ENCODE measurements at places on chromosomes 2 and 18. TPM values are rescaled to one million over a fixed set of nuclear protein-coding genes. Genes with fewer than 3 reads are reported as not detected.

Gene COL4A4
- total RNA-seq: 5.3 TPM

GRCh38 chr2:150409196-150409595 lies 78.3 kb downstream of the RND3 start:
- H3K4me3 ChIP-seq: no peak overlapping the region
- no peaks in the 10 kb centered on the region for H3K36me3 ChIP-seq
- no peaks in the 10 kb centered on the region for H3K4me1 ChIP-seq
- no peaks in the 10 kb centered on the region for H3K27me3 ChIP-seq
- H3K27ac ChIP-seq: no peak overlapping the region
- ATAC-seq: no peak

- no peaks in the 10 kb centered on the region for H3K27me3 ChIP-seq
- H3K36me3 ChIP-seq: no peaks in the 10 kb centered on the region
- H3K4me3 ChIP-seq: no peak overlapping the region
- H3K4me1 ChIP-seq: no peaks in the 10 kb centered on the region
Measured at GRCh38 chr2:159298967-159299366, 12.5 kb upstream of the WDSUB1 start.

Gene PIAS2
- 31.0 TPM for total RNA-seq

GRCh38 chr2:84881581-84882413 lies 913 bp upstream of the TRABD2A start:
- H3K27ac ChIP-seq: no peak overlapping the region
- ATAC-seq: peak; percentile 79
- H3K27me3 ChIP-seq: peaks cover 53% of the 10 kb centered on the region
- H3K36me3 ChIP-seq: no peaks in the 10 kb centered on the region
- H3K4me1 ChIP-seq: no peaks in the 10 kb centered on the region
- H3K4me3 ChIP-seq: peak overlapping the region; percentile 41

GRCh38 chr2:120938045-120938771 lies 202.5 kb downstream of the GLI2 start:
- H3K4me3 ChIP-seq: no peak overlapping the region
- H3K27ac ChIP-seq: peak overlapping the region; percentile 84
- ATAC-seq: no peak
- H3K4me1 ChIP-seq: peaks cover 14% of the 10 kb centered on the region

- no peaks in the 10 kb centered on the region for H3K36me3 ChIP-seq
- peak; percentile 68 for ATAC-seq
- H3K27ac ChIP-seq: peak overlapping the region; percentile 98
- H3K4me1 ChIP-seq: peaks cover 4% of the 10 kb centered on the region
- no peak overlapping the region for H3K4me3 ChIP-seq
Measured at GRCh38 chr18:58858591-58859468, 5.8 kb upstream of the ZNF532 start.

DNA sequence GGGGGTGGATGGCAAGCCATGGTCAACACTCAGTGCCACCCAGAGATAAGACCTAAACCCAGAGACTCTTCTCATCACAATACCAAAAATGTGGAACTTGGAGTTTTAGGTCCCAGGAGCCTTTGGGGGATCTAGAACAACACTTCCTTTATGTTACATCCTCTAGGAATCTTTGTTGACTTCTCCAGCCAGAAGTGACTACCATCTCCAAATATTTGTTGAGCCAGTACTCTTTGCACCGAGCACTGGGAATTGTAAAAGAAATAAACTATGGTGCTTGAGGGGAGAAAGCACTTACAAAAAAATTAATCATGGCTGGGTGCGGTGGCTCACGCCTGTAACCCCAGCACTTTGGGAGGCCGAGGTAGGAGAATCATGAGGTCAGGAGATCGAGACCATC lies 120.0 kb upstream of the TMEM200C start:
- ATAC-seq: no peak
- no peak overlapping the region for H3K4me3 ChIP-seq
- H3K27me3 ChIP-seq: no peaks in the 10 kb centered on the region
- no peaks in the 10 kb centered on the region for H3K36me3 ChIP-seq
- H3K4me1 ChIP-seq: no peaks in the 10 kb centered on the region

DNA sequence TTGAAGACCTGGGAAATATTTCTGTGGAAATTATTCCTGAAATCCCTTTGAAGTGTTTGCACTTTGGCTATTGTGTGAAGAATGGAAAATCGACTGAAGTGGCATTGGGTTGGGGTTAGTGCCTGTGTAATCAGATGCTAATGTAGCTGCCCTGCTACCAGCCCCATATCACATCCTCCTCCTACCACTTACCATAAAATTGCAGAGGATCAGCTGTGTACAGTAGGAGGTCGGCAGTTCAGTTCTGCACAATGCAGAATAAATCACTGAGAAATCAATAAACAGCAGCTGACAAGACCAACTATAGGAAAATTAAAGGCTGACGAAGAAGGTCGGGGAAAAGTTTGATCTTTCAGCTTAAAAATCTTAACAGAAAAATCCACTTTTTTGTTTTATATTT lies 440.9 kb downstream of the PTPRM start:
- H3K27me3 ChIP-seq: no peaks in the 10 kb centered on the region
- H3K36me3 ChIP-seq: no peaks in the 10 kb centered on the region
- no peak for ATAC-seq

DNA sequence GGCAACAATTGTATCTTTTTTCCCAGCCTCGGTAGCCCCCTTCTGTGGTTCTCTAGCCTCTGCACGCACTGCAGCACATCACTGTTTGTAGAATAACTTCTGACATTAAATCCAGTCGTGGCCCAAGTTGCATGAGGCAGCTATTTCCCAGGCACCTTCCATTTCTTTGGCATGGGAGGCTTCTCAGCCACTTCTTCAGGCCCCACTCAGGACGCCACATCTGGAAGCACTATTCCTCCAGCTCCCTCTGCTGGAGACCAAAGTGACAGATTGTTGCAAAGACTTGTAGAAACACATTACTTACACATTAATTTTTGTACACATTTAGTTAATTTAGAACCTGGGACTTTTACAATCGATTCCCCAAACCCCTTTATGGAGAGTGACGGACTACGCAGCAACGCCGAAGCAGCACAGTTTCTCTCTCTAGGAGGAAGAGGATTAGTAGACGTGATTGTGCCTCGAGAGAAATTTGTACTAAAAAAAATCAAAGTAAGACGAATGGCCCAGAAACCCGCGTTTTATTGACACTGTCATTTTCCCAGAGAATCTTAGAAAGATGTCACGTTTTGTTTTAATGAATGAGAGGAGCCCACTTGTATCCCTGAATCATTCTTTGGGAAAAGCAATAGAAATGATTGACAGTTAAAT lies 57.8 kb upstream of the RGPD5 start:
- no peak overlapping the region for H3K27ac ChIP-seq
- H3K27me3 ChIP-seq: no peaks in the 10 kb centered on the region
- peak; percentile 43 for ATAC-seq
- H3K4me1 ChIP-seq: no peaks in the 10 kb centered on the region
- no peak overlapping the region for H3K4me3 ChIP-seq
- H3K36me3 ChIP-seq: no peaks in the 10 kb centered on the region

All from gastroesophageal sphincter (tissue), 4 donors.